ENCODE measurements at places on chromosomes 6 and 20. TPM values are rescaled to one million over a fixed set of nuclear protein-coding genes. Genes with fewer than 3 reads are reported as not detected.

GRCh38 chr20:44092551-44093248, 94.3 kb downstream of the JPH2 start:
- H3K27ac ChIP-seq, result no peak overlapping the region
- H3K27me3 ChIP-seq, result no peaks in the 10 kb centered on the region
- DNase-seq, result peak; percentile 39
- H3K4me3 ChIP-seq, result no peak overlapping the region
- H3K36me3 ChIP-seq, result no peaks in the 10 kb centered on the region

GRCh38 chr6:106186172-106186571, 100.0 kb downstream of the PRDM1 start:
- H3K36me3 ChIP-seq, result no peaks in the 10 kb centered on the region
- H3K27me3 ChIP-seq, result no peaks in the 10 kb centered on the region
- H3K27ac ChIP-seq, result no peak overlapping the region
- H3K4me3 ChIP-seq, result no peak overlapping the region
- no peak for DNase-seq

The TENT5A gene
- total RNA-seq, result 13.4 TPM

DNA sequence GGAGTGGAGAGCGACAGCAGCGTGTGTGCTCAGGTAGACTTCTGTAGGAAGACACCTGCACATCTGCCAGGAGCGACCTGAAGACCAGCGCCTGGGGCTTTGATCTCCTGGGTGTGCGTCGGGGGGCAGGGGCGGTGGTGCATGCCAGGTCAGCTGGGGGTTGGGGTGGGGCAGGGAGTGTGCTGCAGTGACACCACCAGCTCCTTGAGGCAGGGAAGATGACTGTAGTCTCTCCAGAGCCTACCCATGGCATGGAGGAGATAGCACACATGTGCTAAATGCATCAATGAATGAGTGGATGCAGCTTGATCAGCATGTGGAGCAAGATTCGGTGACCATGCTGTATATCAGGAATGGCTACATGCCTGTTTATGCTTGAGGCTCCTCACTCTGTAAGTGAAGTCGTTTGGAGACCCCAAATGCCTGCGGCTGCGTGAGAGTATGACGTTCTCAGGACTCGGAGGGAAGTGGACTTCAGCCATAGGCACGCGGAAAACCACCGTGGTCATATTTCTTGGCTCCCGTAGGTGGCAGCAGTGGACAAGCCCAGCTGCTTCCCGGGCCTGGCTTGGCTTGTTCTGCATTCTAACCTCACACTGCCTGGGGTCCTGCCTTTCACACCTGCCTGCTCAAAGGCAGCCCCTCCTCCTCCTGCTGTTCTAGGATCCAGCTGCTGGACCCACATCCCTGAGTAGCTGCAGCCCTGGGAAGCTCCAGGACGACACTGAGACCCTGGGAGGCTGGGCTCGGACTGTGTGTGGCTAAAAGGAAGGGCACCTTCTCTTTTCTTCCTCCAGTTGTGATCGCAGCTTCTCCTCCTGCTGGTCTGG, 39.4 kb upstream of the KCNK16 start:
- no peaks in the 10 kb centered on the region for H3K36me3 ChIP-seq
- no peaks in the 10 kb centered on the region for H3K27me3 ChIP-seq
- no peak overlapping the region for H3K27ac ChIP-seq
- DNase-seq, result peak; percentile 92
- peaks cover 4% of the 10 kb centered on the region for H3K4me1 ChIP-seq

DNA sequence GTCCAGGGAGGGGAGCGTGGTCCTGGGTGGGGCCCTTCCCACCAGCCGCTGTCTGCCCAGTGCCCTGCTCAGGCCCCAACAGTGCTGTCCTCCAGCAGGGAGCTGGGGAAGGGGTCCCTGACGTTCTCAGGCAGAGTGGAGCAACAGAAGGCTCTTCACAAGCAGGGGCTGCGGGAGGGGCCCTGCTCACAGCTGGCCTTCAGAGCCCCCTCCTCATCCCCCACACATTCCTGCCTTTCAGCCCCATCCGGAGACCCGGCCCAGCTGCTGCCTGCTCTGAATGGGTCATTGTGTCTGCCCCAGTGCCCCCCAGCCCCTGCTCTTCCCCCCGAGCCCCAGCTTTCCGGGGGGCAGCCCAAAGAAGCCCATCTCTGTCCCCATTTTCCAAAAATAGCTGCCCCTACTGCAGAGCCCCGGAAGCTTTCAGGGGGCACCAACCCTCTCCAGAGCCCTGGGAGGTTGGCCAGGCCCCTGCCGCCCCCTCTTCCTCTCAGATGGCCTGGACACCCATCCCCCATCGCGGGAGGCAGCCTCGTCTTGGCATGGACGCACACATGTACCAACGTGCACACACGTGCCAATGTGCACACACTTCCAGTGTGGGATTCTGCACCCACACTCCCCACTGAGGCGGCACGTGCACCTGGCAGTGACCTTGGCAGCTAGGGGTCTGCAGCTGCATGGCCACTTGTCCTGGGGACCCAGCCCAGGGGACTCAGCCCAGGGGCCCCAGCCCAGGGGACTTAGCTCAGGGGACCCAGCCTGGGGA, 3.7 kb downstream of the COL20A1 start:
- peak; percentile 54 for DNase-seq
- H3K4me3 ChIP-seq, result no peak overlapping the region
- no peaks in the 10 kb centered on the region for H3K4me1 ChIP-seq
- H3K27ac ChIP-seq, result no peak overlapping the region
- peaks cover 3% of the 10 kb centered on the region for H3K27me3 ChIP-seq
- no peaks in the 10 kb centered on the region for H3K36me3 ChIP-seq

GRCh38 chr6:1736346-1737105, 126.8 kb downstream of the FOXC1 start:
- no peaks in the 10 kb centered on the region for H3K4me1 ChIP-seq
- DNase-seq, result no peak
- H3K4me3 ChIP-seq, result no peak overlapping the region
- H3K36me3 ChIP-seq, result no peaks in the 10 kb centered on the region
- H3K27me3 ChIP-seq, result no peaks in the 10 kb centered on the region

- no peaks in the 10 kb centered on the region for H3K27me3 ChIP-seq
- H3K4me1 ChIP-seq, result peaks cover 8% of the 10 kb centered on the region
- no peaks in the 10 kb centered on the region for H3K36me3 ChIP-seq
- H3K27ac ChIP-seq, result no peak overlapping the region
- DNase-seq, result no peak
These were observed 133.4 kb upstream of the DTNBP1 start for GRCh38 chr6:15796130-15796771.

GRCh38 chr20:40815156-40816038, 126.4 kb upstream of the MAFB start:
- no peak for DNase-seq
- H3K27ac ChIP-seq, result no peak overlapping the region
- H3K36me3 ChIP-seq, result no peaks in the 10 kb centered on the region
- no peaks in the 10 kb centered on the region for H3K4me1 ChIP-seq
- H3K27me3 ChIP-seq, result no peaks in the 10 kb centered on the region
- no peak overlapping the region for H3K4me3 ChIP-seq

GRCh38 chr6:138484018-138484731, 15.1 kb downstream of the NHSL1 start:
- no peaks in the 10 kb centered on the region for H3K36me3 ChIP-seq
- peaks cover 7% of the 10 kb centered on the region for H3K4me1 ChIP-seq
- H3K27ac ChIP-seq, result no peak overlapping the region
- DNase-seq, result no peak
- H3K4me3 ChIP-seq, result no peak overlapping the region
- no peaks in the 10 kb centered on the region for H3K27me3 ChIP-seq

The IMPG1 gene
- not detected for total RNA-seq

DNA sequence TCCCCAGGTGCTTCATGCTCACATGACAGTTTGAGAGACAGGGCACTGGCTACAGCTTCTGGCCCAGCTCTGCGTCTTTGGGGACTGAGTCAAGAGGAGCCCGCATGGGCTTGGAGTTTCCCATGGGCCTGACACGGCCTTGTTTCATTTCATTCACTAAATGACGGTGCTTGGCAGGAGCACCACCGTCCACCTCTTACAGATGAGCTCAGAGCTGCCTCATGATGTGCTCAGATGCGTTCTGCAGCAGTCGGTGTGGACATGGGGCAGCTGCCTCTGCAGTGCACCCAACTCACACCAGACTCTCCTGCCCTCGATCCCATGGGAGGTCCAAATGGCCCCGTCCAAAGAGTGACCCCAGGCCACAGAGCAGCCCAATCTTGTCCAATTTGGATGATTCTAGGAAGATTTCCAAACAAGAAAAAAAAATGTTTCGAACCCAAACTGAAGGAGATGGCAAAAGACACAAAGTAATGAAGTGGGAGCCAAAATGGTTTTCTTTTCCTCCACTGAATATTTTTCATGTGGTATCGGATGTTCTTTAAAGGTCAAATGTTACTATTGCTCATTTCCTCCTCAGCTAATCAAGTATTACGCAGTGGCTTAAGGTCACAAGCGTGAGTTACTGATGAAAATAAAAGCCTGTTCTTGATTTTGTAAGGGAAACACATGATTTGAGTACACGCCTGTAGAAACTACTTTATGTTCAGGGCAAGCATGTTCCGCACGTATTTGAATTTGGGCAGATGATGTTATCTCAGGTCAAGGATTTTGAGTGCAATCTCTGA, 524.2 kb downstream of the CDH26 start:
- no peaks in the 10 kb centered on the region for H3K27me3 ChIP-seq
- DNase-seq, result no peak
- H3K36me3 ChIP-seq, result no peaks in the 10 kb centered on the region
- no peaks in the 10 kb centered on the region for H3K4me1 ChIP-seq
- H3K27ac ChIP-seq, result no peak overlapping the region

DNA sequence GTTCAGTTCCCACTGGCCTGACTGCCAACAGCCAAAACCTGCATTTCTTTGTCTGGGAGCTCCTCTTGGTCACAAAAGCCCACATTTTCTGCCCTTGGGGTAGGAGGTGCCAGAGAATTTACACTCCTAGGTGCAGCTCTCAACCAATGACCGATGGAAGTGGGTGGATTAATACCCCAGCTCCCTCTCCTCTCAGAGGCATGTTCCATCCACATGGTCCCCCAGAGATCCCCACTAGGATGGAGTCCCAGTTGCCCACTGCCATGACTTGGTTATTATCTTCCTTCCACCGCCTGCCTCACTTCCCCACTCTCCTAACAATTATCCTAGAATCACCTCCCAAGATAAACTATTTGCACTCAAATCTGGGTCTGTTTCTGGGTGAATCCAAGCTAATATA, 111.1 kb upstream of the RIN2 start:
- H3K4me1 ChIP-seq, result no peaks in the 10 kb centered on the region
- DNase-seq, result no peak
- no peaks in the 10 kb centered on the region for H3K36me3 ChIP-seq
- H3K27me3 ChIP-seq, result no peaks in the 10 kb centered on the region

GRCh38 chr20:4109307-4109940, 94.1 kb upstream of the RNF24 start:
- H3K27me3 ChIP-seq, result no peaks in the 10 kb centered on the region
- no peak for DNase-seq
- no peaks in the 10 kb centered on the region for H3K4me1 ChIP-seq
- no peak overlapping the region for H3K27ac ChIP-seq
- no peaks in the 10 kb centered on the region for H3K36me3 ChIP-seq

DNA sequence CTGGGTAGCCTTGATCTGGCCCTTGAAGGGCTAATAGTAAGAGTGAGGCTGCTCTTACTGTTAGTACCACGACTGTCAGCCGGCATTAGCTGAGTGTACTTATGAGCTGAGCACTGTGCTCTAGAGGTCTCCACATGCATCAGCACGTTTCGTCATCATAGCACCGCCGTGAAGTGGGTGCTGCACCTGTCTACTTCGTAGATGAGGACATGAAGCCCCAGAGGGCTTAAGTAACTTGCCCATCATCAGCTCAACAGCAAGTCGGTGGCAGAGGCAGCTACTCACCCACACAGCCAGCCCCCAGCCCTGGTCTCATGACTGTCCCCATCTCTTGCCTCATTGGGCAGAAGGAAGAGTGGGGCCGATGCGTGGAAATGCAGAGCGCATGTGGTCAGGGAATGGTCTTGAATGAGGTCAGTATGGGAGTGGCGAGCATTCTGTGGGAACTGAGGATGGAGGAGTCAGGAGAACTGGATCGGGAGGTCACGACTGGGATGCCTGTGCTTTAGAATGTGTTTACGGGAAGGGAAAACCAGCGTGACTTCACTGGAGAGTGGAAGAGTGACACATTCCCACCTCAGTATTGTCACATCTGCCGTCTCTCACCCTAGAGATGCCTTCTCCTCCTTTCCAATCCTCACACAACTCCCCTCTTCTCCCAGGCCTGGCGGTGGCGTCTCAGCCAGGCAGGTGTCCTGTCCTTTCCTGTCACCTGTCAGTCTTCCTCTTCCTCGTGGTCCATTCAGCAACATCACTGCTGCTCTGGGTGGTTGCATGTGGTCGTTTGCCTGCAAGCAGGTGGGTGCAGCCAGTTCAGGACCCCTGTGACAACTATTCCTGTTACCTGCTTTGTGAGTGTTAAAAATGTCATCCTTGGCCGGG, 6.0 kb downstream of the SYTL3 start:
- no peak overlapping the region for H3K27ac ChIP-seq
- no peaks in the 10 kb centered on the region for H3K27me3 ChIP-seq
- no peak overlapping the region for H3K4me3 ChIP-seq
- H3K36me3 ChIP-seq, result no peaks in the 10 kb centered on the region

- H3K4me1 ChIP-seq, result no peaks in the 10 kb centered on the region
- H3K27ac ChIP-seq, result no peak overlapping the region
- DNase-seq, result no peak
These were observed 110.2 kb downstream of the FAM50B start for GRCh38 chr6:3959385-3959784.

The ULBP2 gene
- total RNA-seq, result 1.3 TPM

DNA sequence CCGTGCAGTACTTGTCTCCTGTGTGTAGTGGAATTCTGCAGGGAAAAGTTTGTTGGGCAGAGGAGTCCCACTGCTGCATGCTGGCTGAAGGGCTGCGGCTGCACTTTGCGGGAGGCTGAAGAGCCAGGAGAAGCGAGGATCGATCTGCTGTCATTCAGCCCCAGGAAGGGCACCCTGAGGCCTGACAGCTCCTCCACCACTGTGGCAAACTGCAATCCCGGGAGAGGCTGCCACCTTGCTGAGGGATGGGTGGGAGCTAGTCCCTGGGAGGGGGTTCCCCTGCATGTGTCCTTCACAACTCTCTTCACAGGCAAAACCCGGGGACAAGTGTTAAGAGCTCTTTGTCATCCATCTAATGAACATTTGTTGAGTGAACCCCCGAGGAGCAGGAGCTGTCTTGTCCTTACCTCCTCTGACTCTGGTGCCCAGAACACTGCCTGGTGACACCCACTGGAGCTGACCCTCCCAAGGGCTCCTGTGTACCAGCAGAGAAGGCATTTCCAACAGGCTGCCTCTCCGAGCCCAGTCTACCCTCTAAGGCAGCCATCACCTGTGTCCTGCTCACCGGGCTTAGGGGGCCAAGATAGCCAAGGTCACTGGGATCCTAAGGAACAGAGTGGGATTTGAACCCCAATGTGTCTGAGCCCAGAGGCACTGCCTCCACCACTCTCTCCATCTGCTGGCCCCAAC, 17.7 kb downstream of the PCK1 start:
- peak overlapping the region; percentile 20 for H3K27ac ChIP-seq
- H3K4me1 ChIP-seq, result peaks cover 44% of the 10 kb centered on the region
- DNase-seq, result no peak
- no peaks in the 10 kb centered on the region for H3K27me3 ChIP-seq
- H3K4me3 ChIP-seq, result no peak overlapping the region
- H3K36me3 ChIP-seq, result no peaks in the 10 kb centered on the region

GRCh38 chr6:114121913-114122662, 151.1 kb upstream of the HDAC2 start:
- no peak overlapping the region for H3K4me3 ChIP-seq
- no peaks in the 10 kb centered on the region for H3K27me3 ChIP-seq
- no peaks in the 10 kb centered on the region for H3K36me3 ChIP-seq
- no peaks in the 10 kb centered on the region for H3K4me1 ChIP-seq

GRCh38 chr6:9927275-9927674, 487.6 kb downstream of the TFAP2A start:
- no peaks in the 10 kb centered on the region for H3K4me1 ChIP-seq
- no peak overlapping the region for H3K27ac ChIP-seq
- H3K4me3 ChIP-seq, result no peak overlapping the region
- no peaks in the 10 kb centered on the region for H3K27me3 ChIP-seq

- H3K27ac ChIP-seq, result peak overlapping the region; percentile 63
- H3K36me3 ChIP-seq, result no peaks in the 10 kb centered on the region
- H3K4me1 ChIP-seq, result peaks cover 10% of the 10 kb centered on the region
- DNase-seq, result peak; percentile 52
These were observed 300.5 kb downstream of the PLCB1 start for GRCh38 chr20:8432435-8433148.

The RAB44 gene
- total RNA-seq, result 1.5 TPM
